HT1080 (cell line): ENCODE measurements at places on chromosomes 5 and 9. TPM values are rescaled to one million over a fixed set of nuclear protein-coding genes. Genes with fewer than 3 reads are reported as not detected.

Gene RXFP3
- 0.07 and 0.13 TPM in 2 replicates for total RNA-seq

Gene C9orf50
- not detected in 2 replicates for total RNA-seq

DNA sequence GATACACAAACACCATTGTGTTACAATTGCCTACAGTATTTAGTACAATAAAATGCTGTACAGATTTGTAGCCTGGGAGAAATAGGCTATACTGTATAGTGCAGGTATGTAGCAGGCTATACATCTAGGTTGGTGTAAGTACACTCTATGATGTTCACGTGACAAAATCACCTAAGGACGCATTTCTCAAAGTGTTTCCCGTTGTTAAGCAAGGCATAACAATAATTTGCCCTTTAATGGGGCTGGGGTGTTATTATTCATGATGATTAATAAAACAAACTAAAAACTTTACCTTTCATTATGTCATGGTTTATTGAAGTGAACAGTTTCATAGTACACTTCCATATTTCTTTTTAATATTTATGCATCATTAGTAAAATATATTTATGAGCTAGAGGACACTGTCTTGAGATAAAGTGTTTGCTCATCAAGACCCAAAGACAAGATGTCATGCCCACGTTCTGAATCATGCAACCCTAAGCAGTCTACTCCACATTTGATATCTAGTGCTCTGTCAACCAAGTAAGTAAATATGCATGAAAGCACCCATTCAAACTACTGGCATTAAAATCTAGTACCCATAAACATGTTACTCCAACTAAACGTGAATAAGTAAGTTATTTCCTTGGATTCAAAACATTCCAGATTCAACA lies 220.5 kb downstream of the NR2F1-AS1 start:
- DNase-seq = no peak

DNA sequence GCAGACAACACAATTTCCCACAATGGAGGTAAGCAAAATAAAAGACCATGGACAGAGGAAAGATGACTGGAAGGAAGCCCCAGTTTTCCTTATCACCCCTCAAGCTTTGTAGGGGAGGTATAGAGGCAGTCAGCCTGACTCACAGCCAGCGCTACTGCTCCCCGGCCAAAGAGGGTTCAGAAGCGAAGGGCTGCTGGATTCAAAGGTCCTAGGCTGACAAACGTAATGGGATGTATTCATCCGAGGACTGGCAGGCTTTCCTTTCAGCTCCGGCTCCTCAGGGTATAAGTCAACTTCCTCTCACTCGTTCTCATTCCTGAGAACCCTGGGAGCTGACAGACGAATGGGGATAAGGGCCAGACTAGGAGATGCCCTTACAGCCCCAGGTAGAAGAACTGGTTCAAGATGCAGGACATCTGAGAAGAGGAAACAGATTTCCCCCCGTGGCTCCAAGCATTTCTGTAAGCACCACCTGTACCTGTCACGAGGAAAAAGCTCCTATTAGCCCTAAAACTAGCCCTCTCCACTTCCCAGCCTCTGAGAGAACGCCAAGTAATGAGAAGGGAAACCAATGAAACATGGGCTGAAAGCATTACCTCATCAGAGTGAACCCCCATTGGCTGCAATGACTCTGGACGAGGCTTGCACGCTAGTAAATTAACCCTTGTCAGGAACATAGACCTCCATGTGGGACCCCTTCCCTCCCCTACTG lies 22.1 kb upstream of the FAM13B start:
- peak; percentile 57 for DNase-seq

DNA sequence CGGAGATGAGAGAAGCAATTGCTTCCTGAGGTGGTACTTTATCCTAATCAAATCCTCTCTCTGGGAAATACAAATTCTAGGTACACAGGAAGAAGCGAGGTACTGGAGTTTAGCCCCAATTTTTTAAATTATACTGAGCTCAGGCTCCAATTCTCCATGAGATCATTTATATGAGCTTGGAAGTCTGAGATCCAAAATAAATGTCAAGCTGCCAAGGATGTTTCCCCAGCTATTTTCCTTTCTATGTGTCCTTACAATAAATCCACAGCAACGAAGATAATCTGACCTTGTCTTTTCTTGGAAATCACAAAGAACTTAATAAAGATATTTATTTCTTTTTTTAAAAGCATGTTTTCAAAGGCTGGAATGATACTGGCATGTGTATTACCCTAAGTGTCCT lies 597.3 kb downstream of the GABRG2 start:
- DNase-seq = no peak

DNA sequence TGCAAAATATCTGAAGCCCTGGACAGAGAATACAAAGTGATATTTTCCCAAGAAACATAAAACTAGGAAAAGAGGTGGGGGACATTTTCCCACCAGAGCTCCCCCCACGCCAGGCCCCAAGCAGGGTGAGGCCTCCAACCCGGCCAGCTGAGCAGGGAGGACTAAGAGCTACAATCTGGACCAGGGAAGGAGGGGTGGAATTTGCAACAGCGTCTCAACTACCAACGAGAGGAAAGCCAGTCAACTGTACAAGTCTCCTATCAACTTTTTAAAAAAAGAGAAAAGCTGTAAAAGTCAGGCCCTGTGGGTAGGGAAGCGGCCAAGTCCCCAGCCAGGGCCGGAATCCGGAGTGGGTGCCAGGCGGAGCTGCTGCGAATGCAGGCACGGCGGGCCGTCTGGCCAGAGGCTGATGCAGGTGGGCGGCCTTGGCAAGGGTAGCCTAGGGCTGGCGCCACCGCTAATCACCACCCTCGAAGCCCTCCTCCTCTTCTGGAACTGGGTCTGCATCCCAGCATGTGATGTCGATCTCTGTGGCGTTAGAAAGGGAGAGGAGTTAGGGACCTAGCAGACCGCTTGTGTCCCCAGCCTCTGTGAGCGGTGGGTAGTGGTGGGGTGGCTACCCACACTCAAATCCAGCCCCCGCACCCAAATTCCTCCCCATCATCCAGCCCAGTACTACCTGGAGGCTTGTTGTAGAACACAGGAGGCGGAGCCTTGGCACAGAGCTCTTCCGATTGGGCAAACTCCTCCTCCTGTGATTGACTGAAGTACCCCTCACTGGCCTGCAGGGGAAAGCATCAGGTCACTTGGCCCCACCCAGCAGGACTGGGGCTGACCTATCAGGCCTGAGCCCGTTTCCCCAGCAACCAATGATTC lies 10.6 kb downstream of the PRR7 start:
- DNase-seq = peak; percentile 93

DNA sequence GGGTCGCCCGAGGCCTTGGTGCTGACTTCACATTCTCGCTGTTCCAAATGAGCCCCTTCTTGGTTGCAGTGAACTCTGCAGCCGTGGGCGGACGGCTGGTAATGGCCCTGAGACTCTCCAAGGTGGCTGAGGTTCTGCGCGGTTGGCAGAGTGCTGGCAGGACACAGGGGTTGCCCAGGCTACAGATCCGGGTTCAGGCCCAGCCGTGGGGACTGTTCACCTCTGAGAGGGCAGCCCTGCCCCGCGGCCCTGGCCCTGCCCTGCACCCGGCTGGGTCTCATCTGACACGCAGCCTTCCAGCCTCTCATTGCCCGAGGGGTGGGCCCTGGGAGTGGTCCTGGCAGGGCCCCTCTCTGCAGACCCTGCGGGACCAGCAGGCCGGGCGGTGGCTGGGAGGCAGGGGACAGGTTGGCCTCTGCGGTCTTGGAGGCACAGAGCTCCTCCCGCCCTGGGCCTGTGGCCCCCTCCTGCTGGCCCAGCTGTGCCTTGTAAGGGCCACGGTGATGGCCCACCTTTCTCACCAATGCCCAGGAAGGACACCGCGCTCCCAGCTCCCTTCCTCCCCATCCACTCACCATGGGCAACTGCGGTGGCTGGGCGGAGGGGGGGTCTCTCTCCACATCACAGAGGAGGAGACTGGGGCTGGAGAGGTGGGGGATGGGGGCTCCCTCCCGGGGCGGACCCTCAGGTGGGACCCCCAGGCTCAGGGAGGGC lies 51.6 kb downstream of the AHRR start:
- DNase-seq = no peak

Gene PHYKPL
- total RNA-seq = 11.8 and 12.8 TPM in 2 replicates

- peak; percentile 58 for DNase-seq
These were observed 68.4 kb downstream of the PBX3 start for GRCh38 chr9:125815568-125815967.

GRCh38 chr5:78514427-78515330 lies 133.9 kb downstream of the LHFPL2 start:
- DNase-seq = peak; percentile 57

DNA sequence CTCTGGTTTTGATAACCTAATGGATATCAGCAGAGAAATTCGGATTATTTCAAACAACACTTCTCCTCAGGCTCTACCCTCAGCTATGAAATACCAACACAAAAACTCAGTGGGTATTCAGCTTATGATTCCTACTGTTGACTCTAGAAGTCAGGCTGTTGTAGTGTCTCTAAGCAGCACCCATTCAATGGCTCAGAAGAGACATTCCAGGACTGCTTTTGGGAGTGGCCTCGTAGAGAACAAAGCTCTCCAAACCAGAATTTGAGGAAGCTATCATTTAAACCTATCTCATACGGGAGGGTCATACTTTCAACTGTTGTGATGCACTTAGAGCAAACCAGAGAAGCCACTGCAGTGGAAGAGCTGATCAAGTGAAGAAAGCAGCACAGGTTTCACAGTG lies 34.1 kb downstream of the ETF1 start:
- no peak for DNase-seq

DNA sequence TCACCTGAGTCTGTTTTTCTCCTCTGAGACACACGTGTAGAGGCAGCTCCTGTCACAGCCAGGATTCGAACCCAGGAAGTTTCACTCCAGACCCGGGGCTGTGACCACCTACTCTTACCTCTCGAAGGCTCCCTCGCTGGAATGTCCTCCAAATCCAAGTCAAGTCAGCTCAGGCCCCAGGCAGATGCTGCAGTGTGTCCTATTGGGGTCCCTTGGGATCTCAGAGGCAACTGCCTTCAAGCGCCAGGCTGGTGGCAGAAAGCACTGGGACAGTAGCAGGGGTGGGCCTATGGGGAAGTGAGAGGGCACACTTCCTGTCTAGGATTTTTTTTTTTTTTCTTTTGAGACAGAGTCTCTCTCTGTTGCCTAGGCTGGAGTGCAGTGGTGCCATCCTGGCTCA lies 762 bp upstream of the ST6GALNAC4 start:
- no peak for DNase-seq

GRCh38 chr5:140420665-140421361 lies 19.2 kb downstream of the ANKHD1 start:
- DNase-seq = no peak

Gene PRRX2
- not detected in 2 replicates for total RNA-seq

Gene UNC5A
- 0.05 TPM in 1 of 2 replicates, not detected in the other for total RNA-seq

DNA sequence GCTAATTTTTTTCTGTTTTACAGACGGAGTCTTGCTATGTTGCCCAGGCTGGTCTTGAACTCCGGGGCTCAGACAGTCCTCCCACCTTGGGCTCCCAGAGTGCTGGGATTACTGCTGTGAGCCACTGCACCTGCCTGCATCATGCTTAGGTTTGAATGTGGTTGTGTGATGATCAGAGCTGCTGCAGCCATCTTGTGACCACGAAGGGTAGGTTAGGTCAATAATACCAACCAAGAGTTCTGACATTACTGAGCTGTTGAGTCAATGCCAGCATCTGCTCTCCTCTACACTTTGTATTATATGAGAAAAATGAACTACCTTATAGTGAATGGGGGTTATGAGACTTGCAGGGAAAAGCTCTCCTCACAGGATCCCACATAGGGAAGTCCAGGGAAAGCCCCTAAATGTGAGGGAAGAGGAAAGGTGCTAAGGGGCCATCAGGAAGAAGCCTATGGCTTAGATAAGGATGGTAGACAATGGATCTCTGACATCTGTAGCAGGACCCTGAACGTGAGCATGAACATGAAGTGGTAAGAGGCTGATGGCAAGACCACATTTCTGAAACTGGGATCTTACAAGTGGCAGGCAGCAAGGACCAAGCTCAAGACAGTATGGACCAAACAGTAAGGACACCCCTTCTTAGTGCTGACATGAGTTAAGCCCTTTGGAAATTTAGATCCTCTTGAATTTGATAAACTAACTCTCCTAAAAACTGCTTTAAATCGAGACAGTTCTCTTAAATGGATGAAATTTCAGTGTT lies 75.7 kb upstream of the ZNF169 start:
- no peak for DNase-seq

DNA sequence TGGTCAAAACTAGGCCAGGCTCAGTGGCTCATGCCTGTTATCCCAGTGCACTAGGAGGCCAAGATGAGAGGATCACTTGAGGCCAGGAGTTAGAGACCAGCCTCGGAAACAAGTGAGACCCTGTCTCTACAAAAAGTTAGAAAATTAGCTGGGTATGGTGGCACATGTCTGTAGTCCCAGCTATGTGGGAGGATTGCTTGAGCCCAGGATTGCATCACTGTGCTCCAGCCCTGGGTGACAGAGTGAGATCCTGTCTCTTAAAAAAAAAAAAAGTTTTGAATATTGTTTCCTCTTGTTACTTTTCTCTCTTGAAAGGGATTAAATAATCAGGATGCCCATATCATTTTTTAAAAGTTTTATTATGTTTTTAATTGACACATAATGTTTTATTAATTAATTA lies 7.6 kb downstream of the ARHGEF37 start:
- DNase-seq = no peak

Gene MCC
- 8.1 and 8.5 TPM in 2 replicates for total RNA-seq

Gene CCNO
- total RNA-seq = 1.9 and 3.2 TPM in 2 replicates

GRCh38 chr9:18346745-18347144 lies 127.2 kb upstream of the ADAMTSL1 start:
- no peak for DNase-seq

DNA sequence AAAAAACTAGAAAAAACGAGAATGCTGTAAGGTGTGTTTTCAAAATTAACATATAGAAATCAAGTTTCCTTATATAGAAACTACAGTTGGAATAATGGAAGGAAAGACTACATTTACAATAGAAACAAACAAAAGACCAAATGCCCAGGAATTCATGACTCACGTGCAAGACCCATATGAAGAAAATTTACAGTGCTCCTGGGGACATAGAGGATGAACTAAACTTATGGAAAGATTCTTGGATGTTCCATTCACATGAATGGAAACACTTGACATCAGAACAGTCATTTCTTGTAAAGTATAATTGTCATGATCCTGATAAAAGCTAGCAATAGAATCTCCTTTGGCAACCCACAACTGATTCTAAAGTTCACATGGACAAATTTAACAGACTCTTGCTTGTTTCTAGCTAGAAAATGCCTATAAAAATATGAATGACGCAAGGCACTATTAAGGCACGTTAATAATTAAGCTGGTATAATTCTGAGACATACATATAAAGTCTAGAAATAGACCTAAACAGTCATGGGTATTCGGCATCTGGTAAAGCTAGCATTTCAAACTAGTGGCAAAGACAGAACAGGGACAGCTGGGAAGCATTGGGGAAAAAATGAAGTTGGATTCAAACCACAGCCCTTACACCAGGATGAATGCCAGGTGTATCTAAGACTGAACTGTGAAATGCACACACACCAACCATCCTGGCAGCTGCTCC lies 5.1 kb upstream of the ZFP62 start:
- DNase-seq = no peak

DNA sequence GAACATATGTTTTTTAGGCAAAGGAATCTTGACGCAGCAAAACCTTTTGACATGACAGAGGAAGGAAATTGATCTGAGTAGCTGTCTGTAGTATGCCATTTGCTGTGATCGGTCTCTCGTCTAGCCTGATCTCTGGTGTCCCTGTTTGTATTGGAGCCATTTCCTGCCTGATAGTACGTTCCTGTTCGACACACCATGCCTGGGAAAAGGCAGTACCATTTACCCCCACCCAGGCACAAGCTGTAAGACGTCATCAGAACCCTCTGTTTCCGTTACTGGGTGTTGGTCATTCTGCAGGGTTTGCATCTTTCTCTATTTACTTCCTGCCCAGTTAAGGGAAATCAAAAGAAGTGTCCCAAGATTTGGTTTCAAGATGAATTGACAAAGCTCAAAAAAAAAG lies 129.7 kb downstream of the CEMIP2 start:
- DNase-seq = peak; percentile 20
